ENCODE measurements at places on chromosomes 16 and 17.
A peak's percentile ranks its signal among the peaks of the same experiment; 100 is the strongest.

DNA sequence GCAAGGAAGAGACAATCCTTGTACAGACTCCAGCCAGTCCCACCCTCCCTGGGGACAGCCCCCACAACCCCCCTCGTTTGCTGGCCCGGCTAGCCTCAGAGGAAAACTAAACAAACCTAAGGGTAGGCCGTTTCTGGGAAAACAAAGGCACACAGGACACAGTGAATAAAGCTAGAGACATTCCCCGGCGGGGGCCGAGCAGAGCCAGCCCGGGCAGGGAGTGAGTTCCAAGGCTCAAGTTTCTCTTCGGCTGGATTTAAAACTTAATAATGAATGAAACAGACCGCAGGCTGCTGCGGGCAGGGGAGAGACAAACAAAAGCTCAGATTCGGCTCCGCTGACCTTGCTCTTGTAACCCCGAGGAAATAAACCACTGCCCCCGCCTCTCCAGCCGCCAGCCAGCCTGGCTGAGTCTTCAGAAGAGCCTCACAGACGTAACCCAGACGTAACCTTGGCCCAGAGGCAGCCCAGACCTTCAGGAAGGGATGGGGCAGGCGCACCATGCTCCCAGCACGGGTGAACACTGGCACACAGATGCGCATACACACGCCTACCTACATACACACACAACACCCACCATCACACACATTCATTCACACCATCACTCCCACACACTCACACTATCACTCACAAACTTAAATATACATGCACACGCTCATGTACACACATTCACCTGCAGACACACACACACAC, 216.0 kb downstream of the ZNF423 start:
- DNase-seq = no peak

GRCh38 chr16:4205971-4206370, 35.9 kb downstream of the SRL start:
- no peak for DNase-seq

GRCh38 chr17:30905742-30906100, 317 bp downstream of the TEFM start:
- no peak for DNase-seq

DNA sequence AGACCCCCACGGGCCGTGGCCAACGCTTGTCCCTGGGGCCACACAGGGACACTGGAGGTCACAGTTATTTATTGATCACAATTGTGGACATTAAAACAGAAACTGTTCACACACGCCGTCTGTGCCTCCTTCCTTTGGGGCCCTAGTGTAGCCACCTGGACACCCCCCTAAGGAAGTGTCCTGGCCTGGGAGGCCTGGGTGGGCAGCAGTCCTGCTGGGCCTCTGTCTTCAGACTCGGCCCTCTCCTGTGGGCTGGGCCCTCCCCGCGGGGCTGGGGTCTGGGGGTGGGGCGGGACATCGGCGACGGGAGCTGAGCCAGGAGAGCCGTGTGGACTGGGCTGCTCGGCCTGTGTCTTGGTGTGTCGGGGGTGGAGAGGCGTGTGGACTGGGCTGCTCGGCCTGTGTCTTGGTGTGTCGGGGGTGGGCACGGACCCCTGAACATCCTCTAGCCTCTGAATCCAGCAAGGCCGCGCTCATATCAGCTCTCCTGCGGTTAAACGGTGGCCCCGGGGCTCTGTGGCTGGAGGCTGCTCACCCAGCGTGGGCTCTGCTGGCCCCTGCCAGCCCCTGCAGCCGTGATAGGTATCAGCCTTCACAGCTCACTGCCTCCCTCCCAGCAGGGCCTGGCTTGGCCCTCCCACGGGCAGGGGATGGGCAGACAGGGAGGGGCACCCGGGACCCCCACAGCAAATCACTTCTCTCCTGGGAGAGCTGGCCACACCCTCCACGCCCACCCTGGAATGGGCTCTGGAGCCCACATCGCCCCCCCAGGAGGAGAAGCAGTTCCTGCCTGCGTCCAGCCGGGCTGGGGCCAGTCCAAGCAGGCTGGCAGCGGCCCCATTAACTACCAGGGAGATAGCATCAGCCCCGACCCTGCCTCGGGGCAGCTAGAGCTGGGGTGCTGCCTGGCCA, 1.1 kb upstream of the NHLRC4 start:
- DNase-seq = no peak

DNA sequence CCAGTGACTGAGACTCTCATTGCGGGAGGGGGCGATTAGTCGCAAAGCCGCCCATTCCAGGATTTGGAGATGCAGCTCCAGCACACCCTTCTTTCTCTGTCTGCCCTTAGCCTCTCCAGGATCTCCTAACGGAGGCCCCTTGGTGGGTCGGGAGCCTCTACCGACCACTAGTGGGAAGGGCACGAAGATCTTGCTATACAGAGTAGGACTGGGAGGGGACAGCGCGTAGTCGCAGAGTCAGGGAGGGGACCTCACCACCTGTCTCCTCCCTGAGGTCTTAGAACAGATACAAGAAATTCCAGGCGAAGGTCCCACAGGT, 588 bp upstream of the SMTNL2 start:
- no peak for DNase-seq

- DNase-seq = no peak
Observed at GRCh38 chr17:6427279-6427781, 7.6 kb downstream of the AIPL1 start.

GRCh38 chr16:57387598-57388354, 15.5 kb downstream of the CX3CL1 start:
- DNase-seq = no peak

GRCh38 chr17:1693339-1693738, 8.7 kb upstream of the PRPF8 start:
- DNase-seq = no peak

- DNase-seq = no peak
Observed at GRCh38 chr16:88297178-88297720, 85.5 kb upstream of the ZNF469 start.

DNA sequence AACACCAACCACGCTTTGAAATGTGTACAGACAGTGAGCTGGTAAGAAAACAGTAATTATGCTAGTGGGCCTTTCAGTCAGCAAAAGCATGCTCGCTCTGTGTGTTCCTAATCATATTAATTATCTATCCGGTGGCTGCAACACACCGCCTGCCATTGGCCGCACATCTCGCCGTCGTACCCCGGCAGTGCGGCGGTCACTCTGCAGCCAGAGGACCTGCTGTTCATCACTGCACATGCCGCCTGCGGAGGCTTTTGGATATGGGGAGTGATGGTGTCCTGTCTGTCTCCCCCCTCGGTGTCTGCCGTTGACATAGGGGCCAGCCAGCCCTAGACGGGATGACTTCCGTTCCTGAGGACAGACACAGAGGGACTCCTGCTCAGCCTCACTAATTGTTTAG, 68.5 kb downstream of the RPA1 start:
- DNase-seq = no peak

DNA sequence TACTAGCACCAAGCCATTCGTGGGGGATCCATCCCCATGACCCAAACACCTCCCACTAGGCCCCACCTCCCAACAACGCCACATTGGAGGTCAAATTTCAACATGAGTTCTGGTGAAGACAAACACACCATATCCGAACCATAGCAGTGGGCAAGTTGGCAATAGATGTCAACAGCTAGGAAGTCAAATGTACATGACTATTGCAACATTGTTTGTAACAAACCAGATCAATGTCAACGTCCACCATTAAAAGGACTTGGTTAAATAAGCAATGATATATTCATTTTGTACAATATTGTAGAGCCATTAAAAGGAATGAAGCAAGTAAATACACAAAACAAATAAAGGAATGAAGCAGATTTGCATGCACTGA, 26.5 kb upstream of the CIITA start:
- DNase-seq = no peak

GRCh38 chr17:33500151-33500550, 207.1 kb upstream of the ASIC2 start:
- DNase-seq = no peak

DNA sequence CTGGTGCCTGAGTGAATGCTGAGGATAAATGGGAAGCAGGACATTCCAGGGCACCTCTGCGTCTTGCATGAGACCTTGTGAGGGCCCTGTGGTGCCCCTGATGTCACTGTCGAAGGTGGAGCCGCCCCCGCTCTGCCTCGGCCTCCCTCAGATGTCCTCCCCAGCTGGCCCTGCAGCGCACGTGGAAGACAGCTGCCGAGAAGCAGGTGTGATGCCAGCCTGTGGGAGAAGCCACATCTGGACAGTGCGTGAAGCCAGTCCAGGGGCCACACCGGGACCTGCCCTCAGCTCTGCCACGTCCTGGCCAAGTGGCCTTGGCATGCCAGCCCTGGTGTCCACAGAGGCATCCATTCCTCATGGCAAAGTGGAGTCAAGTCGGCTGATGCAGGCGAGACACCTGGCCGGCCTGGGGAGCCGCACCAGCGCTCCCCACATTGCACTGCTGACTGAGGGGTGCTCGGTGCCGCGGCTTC, 21.6 kb upstream of the METRNL start:
- DNase-seq = no peak

DNA sequence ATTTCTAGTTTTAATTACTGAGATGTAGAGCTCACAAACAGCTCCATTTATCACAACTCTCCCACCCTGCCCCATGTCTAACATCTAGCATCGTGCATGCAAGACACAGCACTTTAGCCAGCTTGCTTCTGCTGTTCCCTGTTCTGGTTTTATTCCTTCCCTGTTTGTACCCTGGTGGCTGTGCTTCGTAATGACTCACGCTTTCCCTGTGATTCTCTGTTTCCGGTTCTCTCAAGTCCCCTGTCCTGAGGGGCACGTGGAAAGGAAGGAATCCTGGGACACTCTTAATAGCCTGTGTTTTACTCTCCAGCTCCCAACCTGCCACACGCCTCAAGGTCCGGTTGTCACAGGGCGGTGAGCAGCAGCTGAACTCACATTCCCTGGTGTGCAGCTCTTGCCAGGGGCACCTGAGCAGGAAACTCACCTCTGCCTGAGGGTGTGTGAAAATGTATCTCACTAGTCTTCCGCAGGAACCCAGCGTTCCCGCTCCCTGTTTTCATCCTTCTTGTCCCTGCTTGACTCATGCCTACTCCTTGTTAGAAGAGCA, 10.6 kb downstream of the SHISA6 start:
- DNase-seq = no peak

DNA sequence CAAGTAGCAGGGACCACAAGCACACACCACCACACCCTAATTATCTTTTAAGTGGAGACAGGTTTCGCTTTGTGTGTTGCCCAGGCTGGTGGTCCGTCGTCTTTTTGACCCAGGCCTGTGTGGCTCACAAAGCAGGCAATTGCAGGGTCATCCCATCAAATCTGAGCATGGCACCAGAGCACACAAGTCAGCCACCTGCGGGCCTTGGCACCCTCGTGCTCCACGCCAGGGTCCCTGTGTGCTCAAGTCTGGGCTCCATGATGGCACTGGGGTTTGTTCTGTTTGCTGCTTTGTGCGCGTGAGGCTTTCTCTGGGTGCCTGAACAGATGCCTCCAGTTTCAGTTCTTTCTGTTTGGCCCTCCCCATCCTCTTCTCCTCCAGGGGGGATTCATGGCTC, 2.4 kb upstream of the CAPN15 start:
- no peak for DNase-seq

- DNase-seq = no peak
Observed at GRCh38 chr17:65966072-65966695, 225.7 kb downstream of the CEP112 start.

DNA sequence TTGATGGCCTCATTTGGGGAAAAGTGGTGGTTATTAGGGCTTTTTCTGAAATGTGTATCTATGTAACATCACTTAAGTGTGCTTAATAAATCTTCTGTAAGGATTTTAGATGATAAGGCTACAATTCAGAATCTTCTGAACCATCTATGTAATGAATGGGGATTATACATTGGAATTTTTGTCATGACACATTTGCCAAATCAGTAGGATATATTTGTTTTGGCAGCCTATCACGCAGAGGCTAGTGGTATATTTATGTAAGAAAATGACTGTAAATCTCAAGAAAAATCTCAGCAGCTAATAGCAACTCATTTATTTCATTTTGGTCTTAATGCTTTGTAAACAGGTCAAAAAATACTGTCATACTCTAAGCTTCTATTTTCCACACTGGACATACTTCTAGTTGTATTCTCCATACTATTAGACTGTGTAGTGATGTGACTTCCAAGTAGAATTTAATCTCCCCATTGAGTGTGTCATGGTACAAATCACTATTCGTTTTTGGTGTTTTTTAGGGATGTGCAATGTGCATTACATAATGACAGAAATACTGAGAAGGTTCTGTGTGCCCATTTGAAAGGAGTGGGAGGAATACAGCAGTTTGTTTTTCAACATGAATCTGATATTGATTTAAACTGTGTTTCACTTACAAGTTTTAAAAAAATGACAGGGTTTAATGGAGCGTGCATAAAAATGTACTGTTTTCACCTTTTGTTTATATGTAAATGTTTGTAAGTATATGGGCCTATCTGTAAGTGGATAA, 29.2 kb downstream of the CLUH start:
- DNase-seq = no peak

- DNase-seq = no peak
Observed at GRCh38 chr16:56475201-56475600, 23.8 kb downstream of the OGFOD1 start.

GRCh38 chr17:14557480-14557879, 256.6 kb downstream of the HS3ST3B1 start:
- no peak for DNase-seq

- DNase-seq = peak; percentile 44
Observed at GRCh38 chr17:48457080-48457836, 27.2 kb upstream of the SKAP1 start.

DNA sequence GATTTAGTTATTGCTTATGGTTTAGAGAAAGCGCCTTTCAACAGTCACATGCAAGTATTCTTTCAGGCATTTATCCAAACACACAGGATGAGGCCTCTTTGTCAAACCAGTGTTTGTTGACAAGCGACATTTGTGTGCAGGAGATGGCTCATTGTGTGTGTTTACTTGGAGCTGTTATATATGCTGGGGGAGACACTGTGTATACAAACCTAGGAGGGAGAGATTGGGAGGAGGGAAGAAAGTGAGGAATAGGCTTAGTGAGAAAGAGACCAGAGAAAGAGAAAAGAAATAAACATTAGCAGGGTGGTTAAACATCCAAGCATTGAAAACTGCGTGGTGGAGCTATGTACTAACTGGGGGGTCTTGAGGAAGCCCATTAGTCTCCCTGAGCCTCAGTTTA, 437.6 kb downstream of the MAF start:
- DNase-seq = no peak

GRCh38 chr17:30379903-30380381, 1.2 kb downstream of the CPD start:
- no peak for DNase-seq
